ENCODE measurements at places on chromosomes 1 and 21. TPM values are rescaled to one million over a fixed set of nuclear protein-coding genes. Genes with fewer than 3 reads are reported as not detected.
A peak's percentile ranks its signal among the peaks of the same experiment; 100 is the strongest.

LMX1A gene
- not detected for total RNA-seq

IVL gene
- not detected for total RNA-seq

HCRTR1 gene
- total RNA-seq, result not detected

DNA sequence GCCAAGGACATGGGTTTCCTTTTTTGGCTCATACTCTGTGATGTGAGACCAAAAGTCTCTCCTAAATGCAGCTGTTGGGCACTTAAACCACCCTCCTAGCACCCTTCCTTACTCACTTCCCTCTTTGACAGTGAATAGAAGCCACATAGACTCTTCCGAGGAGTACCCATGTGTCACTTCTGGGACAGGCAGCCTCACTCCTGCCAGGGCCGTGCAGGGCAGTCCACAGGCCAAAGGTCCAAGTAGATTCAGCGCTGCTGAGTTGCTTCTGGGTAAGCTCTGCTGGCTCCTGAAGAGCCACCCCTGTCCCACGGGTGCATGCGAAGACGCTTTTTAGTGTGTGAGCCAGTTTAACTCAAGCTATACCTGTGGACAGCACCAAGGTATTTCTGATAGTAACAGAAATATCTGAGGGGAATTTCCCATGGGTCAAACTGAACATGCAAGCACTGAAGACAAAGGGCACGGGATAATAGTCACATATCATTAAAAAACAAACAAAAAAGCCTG, 36.8 kb upstream of the BMP8B start:
- DNase-seq, result no peak

DNA sequence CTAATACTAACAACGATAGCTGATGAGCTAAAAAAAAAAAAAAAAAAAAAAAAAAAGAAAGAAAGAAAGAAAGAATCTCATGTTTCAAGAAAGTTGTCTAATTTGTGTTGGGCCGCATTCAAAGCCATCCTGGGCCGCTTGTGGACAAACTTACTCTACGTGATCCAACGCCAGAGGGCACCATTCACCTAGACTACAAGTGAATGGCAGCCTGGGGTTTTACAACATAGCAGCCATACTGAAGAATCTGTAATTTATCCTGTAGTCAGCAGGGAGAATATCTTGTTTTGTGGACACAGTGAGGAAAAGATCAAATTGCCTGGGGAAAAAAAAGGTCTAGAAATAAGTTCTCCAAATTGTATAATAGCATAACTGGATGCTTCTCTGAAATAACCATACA, 47.0 kb downstream of the CYP2J2 start:
- peak; percentile 67 for DNase-seq

DNA sequence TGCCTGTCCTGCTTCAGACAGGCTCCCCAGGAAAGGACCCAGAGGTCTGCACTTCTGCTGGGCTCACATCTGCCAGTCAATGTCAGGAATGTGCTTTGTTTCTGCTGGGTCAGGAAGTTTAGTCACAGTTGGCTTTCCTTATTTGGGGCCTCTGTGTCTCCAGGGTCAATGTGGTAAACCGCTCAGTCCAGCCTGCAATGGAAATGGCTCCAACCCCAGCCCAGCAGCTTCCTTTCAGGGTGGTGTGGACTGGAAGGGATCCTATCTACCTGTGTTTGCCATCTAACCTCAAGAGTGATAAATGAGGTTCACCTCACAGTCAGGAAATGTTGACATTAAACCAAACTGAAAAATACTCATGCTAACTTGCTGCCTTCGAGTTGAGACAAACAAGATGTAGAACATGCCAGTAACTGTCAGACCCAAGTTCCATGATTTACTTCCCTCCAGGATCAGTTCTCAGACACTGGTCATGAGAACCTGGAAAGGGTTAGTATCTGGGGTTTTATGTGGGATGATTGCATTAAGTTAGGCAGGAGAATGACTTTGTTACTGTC, 20.3 kb downstream of the ENO1 start:
- DNase-seq, result no peak

- peak; percentile 69 for DNase-seq
Observed at GRCh38 chr1:111222308-111223125, 5.0 kb upstream of the CHI3L2 start.

- DNase-seq, result no peak
Observed at GRCh38 chr1:72241397-72241796, 40.9 kb downstream of the NEGR1 start.

- no peak for DNase-seq
Observed at GRCh38 chr1:152497273-152497672, 13.3 kb upstream of the LCE5A start.

DNA sequence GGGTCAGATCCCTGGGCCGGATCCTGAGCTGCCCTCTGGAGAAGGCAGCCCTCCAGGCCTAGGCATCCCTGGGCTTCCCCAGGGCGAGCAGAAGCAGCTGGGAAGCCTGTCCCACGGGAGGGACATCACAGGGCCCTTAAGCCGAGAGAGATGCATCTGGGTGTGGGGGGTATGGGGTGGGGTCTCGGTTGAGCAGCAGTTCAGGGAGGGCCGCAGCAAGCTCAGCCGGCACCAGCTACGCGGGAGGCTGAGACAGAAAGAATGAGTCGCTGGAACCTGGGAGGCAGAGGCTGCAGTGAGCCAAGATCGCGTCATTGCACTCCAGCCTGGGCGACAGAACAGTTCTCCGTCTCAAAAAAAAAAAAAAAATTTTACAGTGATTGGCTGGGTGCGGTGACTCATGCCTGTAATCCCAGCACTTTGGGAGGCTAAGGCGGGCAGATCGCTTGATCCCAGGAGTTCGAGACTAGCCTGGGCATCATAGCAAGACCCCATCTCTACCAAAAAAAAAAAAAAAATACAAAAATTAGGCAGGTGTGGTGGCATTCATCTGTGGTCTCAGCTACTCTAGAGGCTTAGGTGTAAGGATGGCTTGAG, 37.7 kb downstream of the RRP1 start:
- DNase-seq, result no peak

Measured in breast epithelium (tissue), 4 donors.